Mammary epithelial cell (primary cell): ENCODE measurements at places on chromosomes 12 and 14.

DNA sequence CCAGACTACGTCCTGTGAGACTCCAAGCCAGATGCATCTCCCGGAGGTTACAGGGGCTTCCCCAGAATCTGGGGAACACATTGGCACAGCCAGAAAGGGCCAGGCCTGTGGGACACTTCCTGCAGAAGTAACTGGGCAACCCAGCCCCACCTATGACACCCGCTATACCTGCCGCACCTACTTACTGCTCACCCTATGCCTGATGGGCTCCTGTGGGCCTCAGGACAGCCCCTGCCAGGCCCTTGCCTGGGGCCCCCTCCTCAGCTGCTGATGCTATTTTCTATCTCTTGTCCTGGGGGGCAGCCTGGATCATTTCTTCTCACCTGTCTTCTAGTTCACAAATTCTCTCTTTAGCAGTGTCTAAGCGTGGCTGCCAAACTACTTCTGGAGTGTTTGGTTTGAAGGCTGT, 28.7 kb downstream of the JAG2 start:
- DNase-seq = no peak

DNA sequence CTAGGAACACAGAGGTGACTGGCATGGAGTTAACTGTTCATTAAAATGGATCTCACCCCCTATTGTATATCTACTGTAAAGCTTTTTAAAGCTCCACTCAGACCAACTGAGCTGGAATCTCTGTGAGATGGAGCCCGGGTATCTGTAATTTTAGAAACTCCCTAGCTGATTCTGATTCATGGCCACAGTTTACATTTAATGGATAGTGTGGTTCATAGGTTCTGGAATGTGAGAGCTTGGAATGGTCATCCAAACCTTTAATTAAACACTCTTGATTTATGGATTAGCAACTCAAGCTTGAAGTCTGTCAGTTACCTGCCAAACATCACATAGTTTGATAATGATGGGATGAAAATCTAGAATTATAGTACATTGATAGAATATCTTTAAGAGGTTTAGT, 183.8 kb downstream of the SLC25A21 start:
- DNase-seq = peak; percentile 60

GRCh38 chr14:103361867-103362266, 23.3 kb upstream of the MARK3 start:
- DNase-seq = peak; percentile 98

DNA sequence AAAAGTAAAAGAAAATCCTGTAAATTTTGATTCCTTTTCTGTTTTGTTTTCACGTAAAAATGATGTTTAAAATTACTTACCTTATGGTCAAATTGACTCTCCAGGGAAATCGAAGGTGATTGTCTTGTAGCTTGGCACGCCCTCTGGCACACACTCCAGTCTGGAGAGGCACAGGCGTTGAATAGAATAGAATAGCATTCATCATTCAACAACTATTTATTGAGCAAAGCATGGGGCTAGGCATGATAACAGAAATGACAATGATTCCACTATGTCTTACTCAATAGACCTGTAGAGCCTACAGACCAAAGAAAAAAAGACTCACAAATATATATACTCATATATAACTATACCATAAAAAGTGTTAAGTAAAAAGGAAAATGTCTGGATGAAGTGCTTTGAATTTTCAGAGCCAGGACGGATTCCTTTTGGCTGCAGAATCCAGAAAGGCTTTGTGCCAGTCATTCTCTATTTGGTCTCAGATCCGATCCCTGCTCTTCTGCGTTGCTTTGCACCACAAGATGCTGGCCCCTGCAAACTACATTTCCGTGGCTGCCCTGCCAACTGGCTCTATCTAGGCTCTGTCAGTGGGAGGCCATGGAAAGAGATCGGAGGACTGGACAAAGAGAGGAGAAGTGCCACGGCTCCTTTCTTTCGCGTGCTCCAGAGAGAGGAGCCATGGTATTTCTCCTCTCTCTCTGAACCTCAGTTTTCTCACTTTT, 231.8 kb downstream of the CRADD start:
- DNase-seq = peak; percentile 77

DNA sequence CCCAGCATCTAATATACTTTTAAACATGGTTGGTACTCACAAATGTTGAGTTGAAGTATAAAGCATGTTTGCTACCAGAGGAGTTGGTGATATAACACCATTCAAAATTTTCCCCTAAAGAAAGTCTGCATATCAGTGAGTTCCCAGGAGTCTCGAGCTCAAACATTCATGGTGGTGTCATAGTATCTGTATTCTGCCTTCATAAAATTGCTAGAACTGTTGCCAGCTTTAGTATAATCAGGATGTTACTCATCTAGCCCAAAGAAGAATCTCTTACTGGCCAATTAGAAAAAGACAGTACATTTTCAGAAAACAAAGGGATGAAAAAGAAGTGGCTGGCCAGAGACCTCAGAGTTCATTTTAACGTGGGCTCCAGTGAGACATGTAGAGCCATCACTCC, 374.7 kb downstream of the KCNH5 start:
- DNase-seq = peak; percentile 59

GRCh38 chr12:58787021-58787760, 133.1 kb downstream of the LRIG3 start:
- no peak for DNase-seq

GRCh38 chr14:99884834-99885648, 91.8 kb downstream of the EML1 start:
- DNase-seq = peak; percentile 23

GRCh38 chr12:94714378-94715114, 64.2 kb upstream of the TMCC3 start:
- peak; percentile 86 for DNase-seq

GRCh38 chr14:66398437-66398836, 87.7 kb upstream of the CCDC196 start:
- DNase-seq = no peak

DNA sequence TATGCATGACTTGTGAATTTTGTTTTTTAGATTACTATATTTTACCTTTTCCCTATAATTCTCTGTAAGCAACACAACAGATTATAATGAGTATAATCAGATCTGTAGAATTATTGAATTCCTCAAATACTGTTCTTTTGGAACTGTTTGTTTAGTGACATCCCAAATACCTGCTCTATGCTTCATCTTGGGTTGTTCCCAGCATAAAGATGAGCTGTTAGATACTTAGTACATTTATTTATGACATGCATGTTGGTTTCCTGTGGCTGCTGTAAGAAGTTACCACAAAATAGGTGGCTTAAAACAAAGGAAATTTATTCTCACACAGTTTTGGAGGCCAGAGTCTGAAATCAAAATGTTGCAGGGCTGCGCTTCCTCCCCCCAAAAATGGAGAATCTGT, 78.4 kb downstream of the PTPRR start:
- DNase-seq = no peak

- DNase-seq = no peak
Measured at GRCh38 chr12:6031001-6031400, 85.9 kb upstream of the ANO2 start.

GRCh38 chr12:117821480-117822175, 147.2 kb downstream of the KSR2 start:
- no peak for DNase-seq

- DNase-seq = peak; percentile 97
Measured at GRCh38 chr12:76020731-76021672, 10.6 kb downstream of the PHLDA1 start.

- no peak for DNase-seq
Measured at GRCh38 chr14:98162856-98163805, 1108.9 kb downstream of the BCL11B start.

DNA sequence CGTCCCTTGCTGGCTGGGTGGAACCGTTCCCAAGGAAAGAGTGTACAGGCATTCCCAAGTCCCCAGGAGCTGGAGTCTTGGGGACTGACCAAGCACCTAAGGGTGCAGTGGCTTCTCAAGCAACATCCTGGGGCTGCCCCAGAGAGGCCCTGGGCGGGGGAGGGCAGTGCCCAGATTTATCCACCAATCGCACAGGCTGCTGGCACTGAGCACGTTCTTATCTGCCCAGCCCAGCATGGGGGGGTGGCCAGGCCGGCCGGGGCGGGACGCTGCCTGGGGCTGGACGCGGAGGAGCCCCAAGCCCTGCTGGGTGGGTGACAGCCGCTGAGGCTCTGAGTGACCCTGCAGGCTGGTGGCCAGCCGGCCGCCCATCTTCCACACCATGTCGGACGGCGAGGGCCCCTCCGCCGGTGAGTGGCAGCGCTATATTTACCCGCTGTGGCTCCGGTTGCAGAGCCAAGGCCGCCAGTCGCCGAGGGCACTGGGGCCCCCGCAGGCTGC, 53.4 kb downstream of the CYP46A1 start:
- peak; percentile 44 for DNase-seq

GRCh38 chr12:89087149-89087825, 265.0 kb downstream of the DUSP6 start:
- no peak for DNase-seq

DNA sequence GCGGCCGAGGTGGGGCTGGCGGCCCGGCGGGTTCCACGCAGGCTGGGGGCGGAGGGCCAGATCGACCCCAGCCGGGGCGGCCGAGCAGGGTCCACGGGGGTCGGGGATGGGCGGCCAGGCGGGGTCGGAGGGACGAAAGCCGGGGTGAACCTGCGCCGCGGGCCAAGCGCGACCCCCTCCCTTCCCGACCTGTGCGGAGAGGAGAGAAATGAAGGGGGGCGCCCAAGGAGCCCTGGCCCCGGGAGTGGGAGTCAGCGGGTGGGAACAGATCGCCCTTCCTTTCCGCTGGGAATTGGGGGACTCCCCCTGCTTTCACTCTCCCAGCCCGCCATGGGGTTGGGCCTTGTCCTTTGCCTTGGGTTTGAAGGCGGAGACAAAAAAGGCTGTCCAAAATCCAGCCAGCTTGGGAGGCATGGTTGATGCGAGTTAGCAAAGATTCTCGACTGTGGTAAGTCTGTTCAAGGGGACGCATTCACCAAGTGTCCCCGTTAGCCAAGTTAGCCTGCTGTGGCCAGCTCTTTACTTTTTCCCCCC, 559 bp upstream of the CKAP4 start:
- DNase-seq = peak; percentile 49

- no peak for DNase-seq
Measured at GRCh38 chr12:110775997-110776396, 33.3 kb upstream of the PPP1CC start.

DNA sequence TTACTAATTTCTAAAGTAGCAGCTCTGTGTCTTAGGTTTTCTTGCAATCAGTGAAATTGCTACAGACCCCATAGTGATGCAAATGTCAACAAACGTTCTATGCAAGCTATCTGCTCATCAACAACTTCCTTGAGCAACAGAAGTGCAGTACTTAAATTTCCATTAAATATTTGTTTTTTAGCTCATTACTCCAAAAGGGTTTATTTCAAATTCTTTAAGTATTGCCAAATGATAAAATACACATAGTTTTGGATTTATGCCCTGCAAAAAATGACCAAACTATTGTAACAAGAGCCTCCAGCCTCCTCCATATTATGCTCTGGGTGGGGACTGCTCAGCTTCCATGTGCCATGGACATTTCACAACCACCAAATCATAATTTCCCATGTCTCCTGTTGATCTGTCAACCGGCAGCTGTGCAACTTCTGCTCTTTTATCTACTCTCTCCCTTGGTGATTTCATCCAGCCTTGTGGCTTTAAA, 4.4 kb downstream of the BDKRB1 start:
- DNase-seq = no peak

- no peak for DNase-seq
Measured at GRCh38 chr14:75127903-75128595, 1.2 kb upstream of the NEK9 start.
